ENCODE measurements at places on chromosomes 11 and 22.

DNA sequence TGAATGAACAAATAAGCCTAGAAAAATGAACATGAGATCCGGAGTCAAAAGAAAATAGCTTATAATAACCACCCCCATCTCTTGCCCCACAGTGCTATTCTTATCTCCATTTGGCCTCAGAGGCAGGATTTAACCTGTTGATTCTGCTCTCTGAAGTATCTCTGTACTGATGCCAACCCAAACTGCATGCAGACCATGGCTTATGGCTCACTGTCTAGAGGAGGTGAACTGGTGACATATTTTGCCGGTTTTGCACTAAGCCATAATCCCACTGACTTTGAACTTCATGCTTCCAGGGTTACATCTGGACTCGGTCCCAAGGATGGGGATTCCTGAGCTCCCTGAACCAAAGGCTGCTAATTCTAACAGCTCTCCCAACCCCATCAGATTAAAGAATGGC, 397.1 kb downstream of the TENM4 start:
- DNase-seq: no peak

GRCh38 chr22:31627223-31627731, 34.7 kb downstream of the PISD start:
- no peak for DNase-seq

- no peak for DNase-seq
These were observed 15.6 kb upstream of the SYT13 start for GRCh38 chr11:45301537-45302246.

GRCh38 chr11:12321217-12321937, 56.0 kb upstream of the PARVA start:
- DNase-seq: no peak

GRCh38 chr11:97738751-97739150, 1282.0 kb upstream of the CNTN5 start:
- DNase-seq: no peak

DNA sequence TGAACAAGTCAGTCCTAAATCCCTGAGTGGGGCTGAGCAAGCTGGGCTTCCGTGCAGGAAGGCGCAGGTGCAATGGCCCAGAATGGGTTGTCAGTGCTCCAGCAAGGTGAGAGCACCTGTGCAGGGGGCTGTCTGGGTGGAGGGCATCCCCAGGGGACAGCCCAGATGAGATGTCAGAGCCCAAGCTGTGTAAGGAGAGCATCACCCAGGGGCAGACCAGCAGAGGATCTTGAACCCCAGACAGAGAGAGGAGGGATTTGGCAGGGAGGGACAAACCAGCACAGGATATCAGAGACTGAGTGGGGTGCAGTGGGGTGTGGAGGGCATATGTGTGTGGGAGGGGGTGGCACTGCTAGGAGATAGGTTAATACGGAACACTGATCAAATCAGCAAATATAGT, 114.9 kb upstream of the TMEM45B start:
- no peak for DNase-seq

DNA sequence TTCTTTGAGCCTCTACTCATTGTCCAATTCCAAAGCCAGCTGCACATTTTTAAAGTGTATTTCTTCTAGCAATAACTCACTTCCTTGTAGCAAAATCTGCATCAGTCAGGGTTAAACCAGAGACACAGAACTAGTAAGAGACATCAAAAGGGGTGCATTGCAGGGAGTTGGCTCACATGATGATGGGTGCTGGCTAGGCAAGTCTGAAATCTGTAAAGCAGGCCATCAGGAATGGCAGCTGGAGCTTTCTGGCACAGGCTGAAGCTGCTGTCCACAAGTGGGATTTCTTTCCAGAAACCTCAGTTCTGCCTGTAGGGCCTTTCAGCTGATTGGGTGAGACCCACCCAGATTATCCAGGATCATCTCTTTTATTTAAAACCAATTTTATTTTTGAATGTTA, 698.1 kb downstream of the NTM start:
- no peak for DNase-seq

DNA sequence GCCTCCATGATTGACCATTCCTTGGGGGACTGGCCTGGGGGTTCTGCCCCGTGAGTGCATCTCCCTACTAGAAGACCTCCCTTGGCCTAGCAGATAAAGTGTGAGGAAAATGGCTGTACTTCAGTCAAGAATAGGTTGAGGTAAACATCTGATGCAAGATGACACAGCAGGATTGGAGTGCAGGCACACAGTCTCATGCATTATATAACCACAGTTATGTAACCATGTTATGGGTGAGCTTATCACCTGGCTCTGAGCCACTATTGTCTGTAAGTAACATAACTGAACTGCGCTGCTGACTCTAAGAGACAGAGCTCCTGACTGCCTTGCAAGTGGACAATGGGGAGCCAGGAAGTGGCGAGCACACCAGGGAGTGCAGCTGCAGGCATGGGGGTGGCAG, 378.7 kb upstream of the ANO5 start:
- no peak for DNase-seq

GRCh38 chr11:66696146-66696545, 18.5 kb upstream of the RBM4B start:
- no peak for DNase-seq
